Stimulated activated CD8-positive, alpha-beta memory T cell treated with anti-CD3 and anti-CD28 coated beads, Interleukin-12 subunit alpha, Interleukin-12 subunit beta, amount 100 ng/mL, for 4 hours (primary cell): ENCODE measurements at places on chromosomes 12 and 14.

DNA sequence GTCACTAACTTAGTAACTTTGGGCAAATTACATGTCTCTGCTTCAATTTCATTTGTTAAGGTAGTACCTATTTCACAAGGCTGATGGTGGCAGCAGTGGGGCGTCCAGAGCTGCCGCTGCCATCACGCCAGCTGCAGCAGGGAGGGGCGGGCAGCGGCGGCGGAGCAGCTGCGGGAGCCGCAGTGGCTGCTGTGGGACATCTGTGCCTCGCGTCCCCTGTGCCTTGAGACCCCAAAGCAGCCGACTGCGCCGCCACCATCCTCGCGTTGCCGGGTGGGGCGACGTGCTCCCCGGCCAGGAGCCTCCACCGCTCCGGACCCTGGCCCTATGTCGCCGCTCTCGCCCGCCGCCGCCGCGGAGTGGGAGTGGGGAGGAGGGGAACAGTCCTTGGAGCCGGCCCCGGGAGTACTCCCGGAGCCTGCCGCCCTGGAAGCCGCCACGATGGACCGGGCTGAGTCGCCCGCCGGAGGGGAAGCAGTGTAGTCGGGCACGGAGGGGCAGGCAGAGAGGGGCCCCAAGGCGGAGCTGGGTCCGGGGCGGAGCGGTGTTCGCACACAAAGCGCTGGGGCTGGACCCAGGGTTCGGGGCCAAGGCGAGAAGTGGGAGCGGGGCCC, 51.4 kb downstream of the A2M start:
- DNase-seq = peak; percentile 21

GRCh38 chr14:88312257-88312656, 10.8 kb downstream of the KCNK10 start:
- DNase-seq = no peak

GRCh38 chr12:53612978-53613377, 13.2 kb downstream of the ATF7 start:
- DNase-seq = no peak

GRCh38 chr14:104734991-104735779, 11.2 kb downstream of the ADSS1 start:
- no peak for DNase-seq

DNA sequence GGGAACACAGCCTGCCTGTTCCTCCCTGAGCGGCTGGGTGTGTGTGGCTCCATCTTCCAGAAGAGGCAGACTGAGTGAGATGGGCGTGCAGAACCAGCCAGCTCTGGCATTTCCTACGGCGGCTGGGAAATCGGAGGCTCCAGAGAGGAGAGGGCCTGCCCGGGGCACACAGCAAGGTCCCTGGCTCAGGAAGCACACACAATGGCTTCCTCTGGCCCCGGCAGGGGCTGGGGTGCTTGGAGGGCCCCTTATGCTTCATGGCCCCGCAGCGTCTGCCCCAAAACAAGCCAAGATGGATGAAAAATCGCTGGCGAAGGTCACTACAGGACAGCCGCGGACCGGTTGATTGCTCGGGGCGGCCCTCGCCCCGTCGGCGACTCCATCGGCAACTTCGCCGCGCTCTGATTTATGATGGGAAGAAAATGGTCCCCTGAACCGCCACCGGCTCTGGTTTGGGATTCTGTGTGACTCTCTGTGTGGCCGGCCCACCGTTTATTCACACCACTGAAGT, 191.5 kb upstream of the C14orf180 start:
- DNase-seq = no peak

DNA sequence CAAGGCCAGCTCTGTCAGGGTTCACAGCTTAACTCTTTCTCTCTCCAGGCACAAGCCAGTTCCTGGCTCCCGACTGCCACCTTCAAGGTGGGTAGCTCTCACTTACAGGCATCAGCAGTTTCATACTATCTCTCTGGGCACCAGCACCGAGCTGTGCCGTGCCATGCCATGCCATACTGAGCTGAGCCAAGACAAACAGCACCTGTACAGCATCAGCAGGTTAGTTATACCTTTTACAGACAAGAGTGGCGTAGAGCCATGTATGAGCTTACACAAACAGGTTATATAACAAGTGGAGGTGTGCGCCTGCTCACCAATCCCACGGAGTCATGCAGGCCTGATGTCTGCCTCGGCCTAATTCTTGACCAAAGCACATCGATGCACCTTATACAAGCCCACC, 1098.7 kb downstream of the AACS start:
- no peak for DNase-seq

DNA sequence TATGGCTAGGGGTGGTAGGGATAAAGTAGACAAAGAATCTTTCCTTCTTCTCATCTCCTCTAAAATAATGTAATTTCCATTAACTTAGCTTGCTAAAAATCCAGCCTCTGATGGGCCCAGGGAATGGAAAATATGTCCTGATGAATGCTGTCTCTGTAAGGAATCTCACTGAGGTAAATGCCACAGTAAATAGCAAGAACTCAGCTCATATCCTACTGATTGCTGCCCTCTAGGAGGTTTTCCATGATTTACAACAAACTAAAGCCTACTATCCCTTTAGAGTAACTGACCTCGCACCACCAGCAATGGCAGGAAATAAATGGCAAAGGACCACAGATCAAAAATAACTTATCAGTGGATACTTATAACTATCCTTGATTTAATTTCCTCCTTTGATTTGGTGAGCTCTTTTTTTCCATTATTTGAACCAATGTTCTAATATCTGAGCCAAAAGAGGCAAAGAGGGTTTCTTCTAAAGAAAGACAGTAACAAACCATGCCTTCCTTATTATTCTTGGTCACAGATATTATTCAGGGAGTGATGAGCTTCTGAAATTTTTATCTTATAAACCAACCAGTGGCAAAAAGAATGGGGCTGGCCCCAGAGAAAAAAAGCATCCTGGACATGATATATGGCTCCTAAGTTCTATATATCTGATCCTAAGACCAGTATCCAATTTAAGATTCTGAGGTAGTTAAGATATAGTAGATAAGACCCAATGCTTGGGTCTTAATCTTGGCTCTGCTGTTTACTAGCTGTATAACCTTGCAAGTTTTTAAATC, 43.8 kb downstream of the SENP1 start:
- no peak for DNase-seq

DNA sequence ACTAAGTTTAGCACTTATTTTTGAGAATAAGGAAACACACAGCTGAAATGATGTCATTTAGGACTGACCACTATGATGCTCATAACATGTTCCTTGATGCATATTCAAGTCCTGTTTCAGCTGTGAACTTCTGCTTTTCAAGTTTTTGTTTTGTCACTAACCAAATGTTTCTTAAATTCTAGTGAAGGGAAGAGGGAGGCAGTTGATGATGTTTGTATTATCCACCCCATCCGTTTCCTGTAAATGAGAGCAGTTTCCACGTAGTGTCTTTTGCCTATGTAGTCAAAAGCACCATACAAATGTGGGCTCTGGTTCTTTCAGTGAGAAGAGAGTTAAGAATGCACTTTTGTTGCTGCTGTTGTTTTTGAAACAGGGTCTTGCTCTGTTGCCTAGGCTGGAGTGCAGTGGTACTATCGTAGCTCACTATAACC, 491.8 kb downstream of the PCNX1 start:
- DNase-seq = no peak

GRCh38 chr14:100531152-100532121, 55.8 kb downstream of the BEGAIN start:
- DNase-seq = no peak

- no peak for DNase-seq
These were observed 55.8 kb upstream of the CLEC14A start for GRCh38 chr14:38311655-38312054.

DNA sequence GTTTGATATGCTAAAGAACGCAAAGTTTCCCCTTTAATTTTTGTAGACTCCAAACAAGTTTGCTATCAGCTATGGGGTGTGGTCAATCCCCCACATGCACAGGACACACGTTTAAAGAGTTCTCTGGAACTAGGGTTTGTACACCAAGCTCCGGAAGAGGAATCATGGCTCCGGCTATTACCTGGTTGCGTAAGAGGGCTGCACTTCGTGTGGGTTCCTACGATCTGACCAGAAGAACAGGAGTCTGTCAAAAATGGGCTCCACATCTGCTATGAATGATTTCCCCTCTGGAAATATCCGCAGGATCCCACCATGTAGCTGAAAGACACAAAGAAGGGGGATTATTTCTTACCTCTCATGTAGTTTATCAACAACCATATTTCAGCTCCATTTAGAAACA, 22.0 kb downstream of the EGLN3 start:
- DNase-seq = no peak

GRCh38 chr12:7009512-7009911, 8.8 kb downstream of the LPCAT3 start:
- no peak for DNase-seq

GRCh38 chr14:34190717-34191116, 239.8 kb upstream of the EGLN3 start:
- no peak for DNase-seq

DNA sequence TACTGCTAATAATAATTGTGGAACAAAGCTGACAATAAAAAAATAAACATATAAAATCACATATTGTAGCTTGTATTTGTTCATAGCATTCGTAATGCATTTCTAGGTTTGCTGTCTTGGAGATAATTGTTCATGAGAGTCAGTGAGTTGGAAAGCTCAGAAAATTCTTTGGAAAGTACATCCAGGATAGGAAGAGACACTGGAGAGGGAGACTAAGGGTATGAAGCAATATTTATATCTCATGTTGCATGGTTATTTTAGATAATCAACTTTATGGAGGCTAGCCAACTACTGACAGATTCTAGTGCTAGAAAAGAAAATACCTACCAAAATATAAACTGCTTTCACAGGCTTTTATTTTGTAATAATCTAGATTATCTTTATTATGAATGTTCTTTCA, 1095.2 kb downstream of the FSCB start:
- no peak for DNase-seq

GRCh38 chr12:104599272-104600035, 142.7 kb downstream of the CHST11 start:
- DNase-seq = no peak

- no peak for DNase-seq
These were observed 45.5 kb upstream of the SELPLG start for GRCh38 chr12:108679106-108679681.

DNA sequence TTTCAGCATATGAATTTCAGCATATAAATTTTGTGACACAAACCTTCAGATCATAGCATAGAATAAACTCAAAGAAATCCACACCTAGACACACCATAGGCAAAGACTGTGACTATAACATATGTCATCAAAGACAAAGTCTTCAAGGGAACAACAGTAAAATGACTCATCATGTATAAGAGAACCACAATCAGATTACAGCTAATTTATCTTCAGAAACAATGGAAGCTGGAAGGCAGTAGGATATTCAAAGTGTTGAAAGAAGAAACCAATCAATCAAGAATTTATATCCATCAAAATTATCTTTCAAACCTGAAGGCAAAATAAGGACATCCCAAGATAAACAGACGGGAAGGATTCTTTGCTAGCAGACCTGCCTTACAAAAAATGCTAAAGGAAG, 29.0 kb downstream of the DLK1 start:
- no peak for DNase-seq

DNA sequence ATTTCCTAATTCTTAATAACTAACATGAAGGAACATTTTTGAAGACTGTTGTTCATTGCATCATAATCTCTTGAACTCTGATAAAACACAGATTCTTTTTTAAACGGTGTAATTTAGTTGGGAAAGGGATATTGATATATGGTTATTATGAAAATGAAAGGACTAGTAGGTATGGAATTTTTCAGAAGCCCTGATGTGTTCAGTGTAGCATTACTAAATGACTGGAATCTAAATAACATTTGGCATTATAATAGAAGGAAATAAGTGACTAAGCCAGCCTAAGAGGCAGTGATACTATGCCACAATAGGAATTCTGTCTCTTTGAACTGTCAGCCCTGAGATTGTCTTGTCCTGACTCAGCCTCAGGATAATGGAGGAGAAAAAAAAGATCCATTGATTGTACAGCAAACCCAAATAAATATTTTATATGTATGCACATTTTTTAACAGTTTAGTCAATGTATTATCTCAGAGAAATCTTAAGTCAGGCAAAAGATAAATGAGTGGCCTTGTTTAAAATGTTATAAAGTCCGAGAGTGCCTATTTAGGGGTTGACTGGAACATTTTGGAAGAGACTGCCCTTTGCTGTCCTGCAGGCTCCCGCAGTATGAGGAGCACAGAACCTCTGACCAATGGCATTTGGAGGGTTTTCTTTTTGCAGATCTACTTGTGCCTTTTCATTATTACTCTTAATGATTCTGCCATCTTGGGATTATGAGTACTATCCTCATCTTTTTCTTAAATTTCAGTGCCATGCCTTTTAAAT, 271.2 kb downstream of the EGLN3 start:
- no peak for DNase-seq

GRCh38 chr12:21774358-21775132, at the start of gene KCNJ8:
Gene KCNJ8 (minus strand): TSS chr12:21774706. CDS start chr12:21773616, 1,090 bp downstream.
- DNase-seq = no peak

GRCh38 chr14:77131871-77132486, 9.6 kb downstream of the ZDHHC22 start:
- no peak for DNase-seq

DNA sequence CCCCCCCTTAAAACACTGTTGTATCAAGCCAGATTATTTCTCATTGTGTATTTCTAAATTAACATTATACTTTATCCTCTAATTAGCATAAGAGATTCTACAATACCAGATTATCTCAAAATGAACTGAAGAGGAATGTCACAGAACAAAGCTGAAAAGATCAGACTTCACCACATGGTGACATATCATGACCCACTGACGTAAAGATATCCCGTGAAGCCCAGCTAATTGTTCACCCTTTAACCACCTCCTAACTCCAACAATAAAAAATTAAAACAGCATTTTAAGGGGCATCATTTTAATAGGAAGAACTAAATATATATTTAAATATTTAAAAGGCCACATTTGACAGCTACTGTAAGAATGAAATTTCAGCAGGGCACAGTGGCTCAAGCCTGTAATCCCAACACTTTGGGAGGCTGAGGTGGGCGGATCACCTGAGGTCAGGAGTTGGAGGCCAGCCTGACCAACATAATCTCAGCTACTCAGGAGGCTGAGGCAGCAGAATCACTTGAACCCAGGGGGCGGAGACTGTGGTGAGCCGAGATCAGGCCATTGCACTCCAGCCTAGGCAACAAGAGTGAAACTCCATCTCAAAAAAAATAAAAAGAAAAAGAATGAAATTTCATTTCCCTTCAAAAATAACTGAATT, 29.0 kb downstream of the CDK17 start:
- no peak for DNase-seq

- no peak for DNase-seq
These were observed 128.0 kb downstream of the GPR135 start for GRCh38 chr14:59337141-59337611.

DNA sequence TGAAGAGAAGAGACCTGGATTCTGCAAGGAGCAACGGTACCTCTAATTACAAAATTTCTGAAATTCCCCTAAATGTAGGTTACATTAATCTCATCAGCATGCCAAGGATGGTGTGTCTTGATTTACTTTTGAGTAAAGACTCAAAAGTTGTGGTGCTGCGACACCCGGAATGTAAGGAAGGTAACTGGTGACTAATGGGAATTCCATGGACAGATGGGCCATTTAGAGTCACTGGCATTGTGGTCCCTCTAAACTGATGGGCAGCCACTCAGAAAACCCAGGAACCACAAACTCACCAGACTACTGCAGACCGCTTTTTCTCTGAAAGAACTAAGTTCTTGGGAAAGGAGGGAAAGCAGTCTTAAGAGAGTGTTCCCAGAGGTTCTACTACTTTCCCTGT, 32.8 kb downstream of the GRIN2B start:
- no peak for DNase-seq
